ENCODE measurements at places on chromosomes 1 and 21. TPM values are rescaled to one million over a fixed set of nuclear protein-coding genes. Genes with fewer than 3 reads are reported as not detected.

GRCh38 chr1:197675583-197676208 is 99.6 kb downstream of the DENND1B start:
- no peak for DNase-seq

DNA sequence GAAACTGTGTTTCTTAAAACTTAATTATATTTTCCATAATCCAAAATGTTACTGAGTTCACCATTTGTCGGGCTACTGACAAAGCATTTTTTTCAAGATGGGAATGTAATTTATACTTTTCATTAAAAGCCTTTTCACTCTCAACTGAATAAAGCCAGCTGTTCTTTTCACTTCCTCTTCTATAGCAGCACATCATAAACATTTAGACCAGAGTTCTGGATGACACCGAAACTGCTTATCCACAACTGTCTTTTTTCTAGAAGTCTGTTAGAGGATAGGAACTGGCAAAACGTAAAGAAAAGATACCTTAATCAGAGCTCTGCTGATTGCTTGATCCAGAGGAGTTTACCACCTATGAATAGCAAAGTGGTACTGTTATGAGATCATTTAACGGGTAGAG is 594.7 kb downstream of the ADGRL2 start:
- DNase-seq, result no peak

DNA sequence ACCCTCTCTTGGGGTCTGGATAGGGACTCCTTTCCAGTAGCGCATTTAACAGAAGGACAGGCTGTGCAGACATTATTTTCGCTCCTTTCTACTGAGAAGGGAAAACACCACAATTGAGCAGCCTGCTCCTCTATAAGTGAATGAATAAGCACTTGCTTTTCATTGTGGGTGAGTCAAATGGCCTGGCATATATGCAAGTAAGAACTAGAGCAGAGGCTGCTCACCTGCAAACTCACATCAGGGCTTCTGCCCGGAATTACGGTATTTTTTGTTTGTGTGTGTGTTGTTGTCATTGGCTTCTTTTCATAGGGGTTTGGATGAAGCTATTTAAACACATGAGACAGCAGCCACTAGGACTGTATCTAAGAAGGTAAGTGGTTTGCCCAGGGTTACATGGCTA is 200.1 kb upstream of the CAMK1G start:
- no peak for DNase-seq

Gene PAQR6
- 4.7 TPM for total RNA-seq

DNA sequence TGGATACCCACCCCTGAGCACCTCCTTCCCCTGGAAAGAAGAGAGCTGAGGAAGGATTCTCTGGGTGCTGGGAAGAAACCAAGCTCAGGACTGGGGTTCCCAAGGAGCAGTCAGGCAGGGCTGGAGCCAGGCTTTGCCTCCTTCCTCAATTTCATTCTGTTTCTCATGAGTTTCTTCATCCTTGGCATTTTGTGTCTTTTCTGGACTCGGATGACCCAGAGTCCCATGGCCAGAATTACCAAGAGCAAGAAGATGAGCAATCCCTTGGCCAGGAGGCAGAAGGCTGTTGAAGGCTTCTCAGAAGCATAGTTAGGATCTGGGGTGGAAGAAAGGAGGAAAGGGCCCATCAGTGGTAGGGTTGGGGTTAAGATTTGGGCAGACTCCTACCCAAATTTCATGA is 2.5 kb downstream of the SLAMF9 start:
- no peak for DNase-seq
